ENCODE measurements at places on chromosomes 5 and 9.

- no peak for DNase-seq
These were observed 28.5 kb downstream of the KCNV2 start for GRCh38 chr9:2745560-2746380.

DNA sequence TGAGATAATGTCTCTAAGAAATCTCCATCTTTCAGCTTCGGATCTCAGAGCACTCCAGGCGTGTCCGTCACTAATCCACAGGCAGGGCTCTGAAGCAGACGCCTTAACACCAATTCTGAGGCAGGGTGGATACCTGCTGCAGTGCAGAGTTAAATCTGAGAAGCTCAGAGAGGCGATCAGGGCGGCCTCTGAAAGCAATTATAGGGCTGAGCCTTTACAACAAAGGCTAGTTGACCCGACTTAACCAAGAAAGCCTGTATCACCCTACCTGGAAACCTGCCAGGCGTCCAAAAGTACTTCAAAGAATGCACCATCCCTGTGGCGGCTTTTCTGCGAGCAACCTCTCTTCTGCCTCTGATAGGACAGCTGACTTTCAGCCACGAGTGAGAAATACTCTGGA lies 134.8 kb upstream of the MSX2 start:
- no peak for DNase-seq

DNA sequence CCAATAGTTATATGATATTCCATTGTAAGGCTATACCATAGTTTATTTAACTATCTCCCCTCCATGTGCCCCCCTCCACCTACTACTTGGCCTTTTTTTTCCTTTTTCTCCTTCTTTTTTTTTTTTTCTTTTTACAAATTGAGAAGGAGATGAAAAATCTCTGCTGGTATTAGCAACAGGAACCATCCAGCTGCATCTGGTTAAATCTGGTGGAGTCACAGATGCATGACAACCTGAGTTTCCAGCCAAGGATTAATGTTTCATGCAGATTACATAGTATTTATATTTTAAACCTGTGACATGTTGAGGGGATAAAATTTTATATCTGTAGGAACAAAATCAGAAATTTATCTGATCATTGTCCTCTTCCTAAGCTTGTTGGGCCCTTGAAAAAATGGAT lies 128.5 kb upstream of the IQGAP2 start:
- DNase-seq = no peak

DNA sequence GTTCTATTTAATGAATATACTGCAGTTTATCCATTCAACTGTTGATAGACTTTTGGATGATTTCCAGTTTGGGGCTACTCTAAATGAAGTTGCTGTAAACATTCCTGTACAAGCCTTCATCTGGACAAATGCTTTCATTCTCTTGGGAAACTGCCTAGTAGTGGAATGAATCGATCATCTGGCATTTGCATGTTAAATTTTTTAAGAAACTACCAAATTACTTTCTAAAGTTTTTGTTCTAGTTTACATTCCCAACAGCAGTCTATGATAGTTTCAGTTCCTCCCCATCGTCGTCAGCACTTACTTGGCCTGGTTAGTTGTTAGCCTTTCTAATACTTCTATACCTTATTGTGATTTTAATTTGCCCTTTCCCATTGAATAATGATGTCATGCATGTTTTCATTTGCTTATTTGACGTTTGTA lies 306.3 kb downstream of the FER start:
- DNase-seq = peak; percentile 92

- DNase-seq = no peak
These were observed 125.6 kb upstream of the SPRY4 start for GRCh38 chr5:142450419-142450818.

DNA sequence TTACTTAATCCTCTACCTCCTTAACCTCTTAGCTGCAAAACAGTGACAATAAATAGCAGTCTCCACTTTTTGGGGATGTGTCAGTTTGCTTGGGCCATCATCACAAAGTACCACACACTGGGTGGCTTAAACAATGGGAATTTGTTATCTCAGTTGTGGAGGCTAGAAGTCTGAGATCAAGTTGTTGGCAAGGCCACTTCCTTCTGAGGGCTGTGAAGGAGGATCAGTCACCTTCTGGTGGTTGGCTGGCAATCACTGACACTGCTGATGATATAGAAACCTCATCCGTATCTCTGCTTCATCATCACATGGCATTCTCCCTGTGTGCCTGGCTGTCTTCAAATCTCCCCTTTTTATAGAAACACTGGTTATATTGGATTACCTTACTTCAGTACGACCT lies 187.1 kb upstream of the TBC1D2 start:
- DNase-seq = peak; percentile 36

DNA sequence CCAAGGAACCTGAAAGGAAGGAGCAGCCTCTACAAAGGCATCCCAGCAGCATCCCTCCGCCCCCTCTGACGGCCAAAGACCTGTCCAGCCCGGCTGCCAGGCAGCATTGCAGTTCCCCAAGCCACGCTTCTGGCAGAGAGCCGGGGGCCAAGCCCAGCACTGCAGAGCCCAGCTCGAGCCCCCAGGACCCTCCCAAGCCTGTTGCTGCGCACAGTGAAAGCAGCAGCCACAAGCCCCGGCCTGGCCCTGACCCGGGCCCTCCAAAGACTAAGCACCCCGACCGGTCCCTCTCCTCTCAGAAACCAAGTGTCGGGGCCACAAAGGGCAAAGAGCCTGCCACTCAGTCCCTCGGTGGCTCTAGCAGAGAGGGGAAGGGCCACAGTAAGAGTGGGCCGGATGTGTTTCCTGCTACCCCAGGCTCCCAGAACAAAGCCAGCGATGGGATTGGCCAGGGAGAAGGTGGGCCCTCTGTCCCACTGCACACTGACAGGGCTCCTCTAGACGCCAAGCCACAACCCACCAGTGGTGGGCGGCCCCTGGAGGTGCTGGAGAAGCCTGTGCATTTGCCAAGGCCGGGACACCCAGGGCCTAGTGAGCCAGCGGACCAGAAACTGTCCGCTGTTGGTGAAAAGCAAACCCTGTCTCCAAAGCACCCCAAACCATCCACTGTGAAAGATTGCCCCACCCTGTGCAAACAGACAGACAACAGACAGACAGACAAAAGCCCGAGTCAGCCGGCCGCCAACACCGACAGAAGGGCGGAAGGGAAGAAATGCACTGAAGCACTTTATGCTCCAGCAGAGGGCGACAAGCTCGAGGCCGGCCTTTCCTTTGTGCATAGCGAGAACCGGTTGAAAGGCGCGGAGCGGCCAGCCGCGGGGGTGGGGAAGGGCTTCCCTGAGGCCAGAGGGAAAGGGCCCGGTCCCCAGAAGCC lies 30.8 kb downstream of the CD180 start:
- peak; percentile 61 for DNase-seq

DNA sequence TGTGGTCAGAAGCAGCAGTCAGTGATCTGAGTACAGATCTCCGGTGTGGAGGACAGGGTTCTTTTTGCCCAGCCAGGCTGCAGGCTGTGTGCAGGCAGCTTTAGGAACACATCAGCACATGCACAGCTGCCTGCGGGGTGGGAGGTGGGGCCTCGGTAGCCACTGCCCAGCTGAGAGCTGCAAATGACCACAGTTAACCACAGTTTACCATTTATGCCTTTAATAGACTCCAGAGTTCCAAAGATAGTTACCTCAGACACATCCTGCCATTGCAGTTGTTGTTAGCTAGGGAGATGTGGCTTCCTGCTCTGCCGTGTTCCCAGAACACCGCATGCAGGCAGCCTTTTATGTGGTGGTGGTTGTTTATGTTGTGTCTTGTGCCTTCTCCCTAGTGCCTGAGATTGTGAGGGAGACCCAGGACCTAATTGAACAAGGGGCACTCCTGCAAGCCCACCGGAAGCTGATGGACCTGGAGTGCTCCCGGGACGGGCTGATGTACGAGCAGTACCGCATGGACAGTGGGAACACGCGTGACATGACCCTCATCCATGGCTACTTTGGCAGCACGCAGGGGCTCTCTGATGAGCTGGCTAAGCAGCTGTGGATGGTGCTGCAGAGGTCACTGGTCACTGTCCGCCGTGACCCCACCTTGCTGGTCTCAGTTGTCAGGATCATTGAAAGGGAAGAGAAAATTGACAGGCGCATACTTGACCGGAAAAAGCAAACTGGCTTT lies 10.2 kb downstream of the EXOC3 start:
- DNase-seq = no peak

- no peak for DNase-seq
These were observed 15.7 kb upstream of the FNIP1 start for GRCh38 chr5:131812371-131813160.

GRCh38 chr5:119063579-119064379 lies 7.1 kb upstream of the DMXL1 start:
- peak; percentile 41 for DNase-seq

- DNase-seq = no peak
These were observed 15.6 kb upstream of the ARAP3 start for GRCh38 chr5:141697586-141697985.

DNA sequence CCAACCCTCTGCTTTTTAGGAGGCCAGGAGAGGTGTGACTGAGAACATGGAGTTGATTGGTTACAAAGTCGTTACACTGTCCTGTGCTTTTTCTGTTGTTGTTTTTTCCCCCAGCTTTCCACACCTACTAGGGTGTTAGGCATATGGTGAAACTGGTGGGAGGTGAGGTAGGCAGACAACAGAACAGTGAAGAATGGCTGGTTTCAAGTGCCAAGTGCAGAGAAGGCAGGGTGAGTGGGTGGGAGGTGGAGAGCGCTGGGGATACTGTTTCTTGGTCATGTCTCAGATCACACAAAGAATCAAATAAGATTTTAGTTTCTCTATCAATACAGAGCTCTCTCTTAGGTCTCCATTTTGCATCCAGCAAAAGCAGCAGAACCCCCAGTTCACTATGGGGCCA lies 2.2 kb upstream of the SPTAN1 start:
- DNase-seq = no peak

DNA sequence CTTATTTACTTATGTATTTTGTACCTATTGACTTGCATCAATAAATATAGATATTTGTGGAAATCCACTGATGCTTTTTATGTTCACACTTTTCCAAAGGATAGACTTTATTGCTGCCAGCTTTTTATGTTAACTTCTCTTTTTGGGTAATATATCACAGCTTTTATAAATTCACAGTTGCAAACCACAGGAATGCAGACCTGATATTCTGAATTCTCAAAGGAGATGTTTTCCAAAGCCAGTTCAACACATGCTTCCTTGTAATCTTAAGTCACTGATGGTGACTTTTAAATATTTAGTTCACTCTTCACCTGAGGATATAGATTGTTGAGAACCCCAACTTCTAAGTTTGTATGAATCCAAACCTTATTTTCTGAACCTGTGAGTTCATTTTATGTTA lies 223.4 kb upstream of the PRR16 start:
- peak; percentile 13 for DNase-seq

- DNase-seq = no peak
These were observed 387.3 kb downstream of the YTHDC2 start for GRCh38 chr5:113900816-113901215.

DNA sequence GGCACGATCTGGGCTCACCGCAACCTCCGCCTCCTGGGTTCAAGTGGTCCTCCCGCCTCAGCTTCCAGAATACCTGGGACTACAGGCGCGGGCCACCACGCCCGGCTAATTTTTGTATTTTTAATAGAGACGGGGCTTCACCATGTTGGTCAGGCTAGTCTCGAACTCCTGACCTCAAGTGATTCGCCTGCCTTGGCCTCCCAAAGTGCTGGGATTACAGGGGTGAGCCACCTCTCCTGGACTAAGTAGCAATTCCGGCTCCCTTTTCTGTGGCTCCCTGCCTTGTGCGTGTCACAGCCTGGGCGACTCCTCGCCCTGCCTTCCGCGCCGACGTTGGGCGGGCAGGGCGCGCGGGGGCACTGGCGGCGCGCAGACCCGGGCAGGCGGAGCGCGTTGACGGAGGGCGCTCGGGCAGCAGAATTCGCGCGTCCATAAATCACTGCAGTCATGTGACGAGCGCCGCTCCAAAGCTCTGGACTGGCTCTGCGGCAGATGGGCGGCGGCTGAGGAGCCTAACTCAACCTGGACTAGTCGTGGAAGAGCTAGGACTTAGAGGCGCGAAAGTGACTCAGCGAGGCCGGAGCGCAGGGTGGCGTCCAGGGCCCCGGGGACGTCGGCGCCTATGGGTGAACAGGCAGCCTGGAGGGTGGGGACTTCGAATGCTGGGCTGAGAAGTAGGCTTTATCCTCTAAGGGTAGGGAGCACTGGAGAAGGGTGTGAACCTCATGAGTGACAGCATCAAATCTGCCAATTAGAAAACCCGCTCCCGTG lies 1.4 kb upstream of the CIZ1 start:
- DNase-seq = peak; percentile 60

DNA sequence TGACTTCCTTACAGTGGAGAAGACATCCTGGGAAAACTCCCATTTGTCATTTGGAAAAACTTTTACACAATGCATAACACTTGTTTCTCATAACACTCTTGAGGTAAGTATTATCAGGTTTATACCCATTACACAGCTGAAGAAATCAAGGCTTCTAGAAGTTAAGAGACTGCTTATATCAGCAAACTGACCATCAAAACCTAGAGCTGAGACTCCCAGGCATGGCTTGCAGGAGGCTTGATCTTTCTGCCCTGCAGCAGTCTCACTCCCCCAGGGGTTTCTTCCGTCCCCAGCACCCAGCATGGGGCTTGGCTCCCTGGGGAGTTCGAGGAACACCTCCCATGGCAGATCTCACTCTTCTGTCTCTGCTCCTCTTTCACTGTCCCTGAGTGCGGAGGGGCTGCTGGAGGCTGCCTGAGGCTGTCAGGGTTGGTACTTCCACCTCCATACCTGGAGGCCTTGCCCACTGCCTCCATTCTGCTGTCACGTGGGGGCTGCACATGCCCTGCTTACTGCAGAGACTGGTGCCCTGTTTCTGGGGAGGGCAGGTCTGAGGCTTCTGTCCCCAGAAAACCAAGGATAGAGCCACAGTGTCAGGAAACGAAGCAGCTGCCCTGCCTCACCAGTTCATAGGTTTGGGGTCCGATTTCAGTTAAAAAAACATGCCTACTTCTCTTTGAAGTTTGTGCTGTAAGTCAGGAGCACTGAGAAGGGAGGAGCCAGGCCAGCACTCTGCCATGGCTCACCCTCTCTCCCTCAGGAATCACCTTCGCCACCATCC lies 202.5 kb downstream of the PAX5 start:
- no peak for DNase-seq

DNA sequence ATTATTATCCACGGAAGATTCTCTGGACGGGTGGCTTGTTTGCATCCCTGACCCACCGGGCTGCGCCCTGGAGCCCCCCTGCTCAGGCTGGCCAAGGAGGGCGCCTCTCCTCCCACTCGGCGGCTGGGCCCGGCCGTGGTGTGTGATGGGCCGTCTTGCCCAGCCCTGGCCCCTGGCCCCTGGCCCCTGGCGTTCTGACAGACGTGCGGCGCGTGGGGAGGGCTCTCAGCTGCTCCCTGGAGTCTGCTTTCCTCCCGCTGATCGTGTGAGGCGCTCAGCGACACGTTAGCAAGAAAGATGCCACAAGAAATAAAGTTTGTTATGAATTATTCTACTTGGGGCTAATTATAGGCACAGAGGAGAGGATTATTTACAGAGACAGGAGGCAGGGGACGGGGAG lies 33.3 kb downstream of the UNC5A start:
- no peak for DNase-seq

GRCh38 chr5:179696603-179697002 lies 2.2 kb upstream of the CANX start:
- DNase-seq = no peak

GRCh38 chr9:99820685-99821395 lies 845 bp upstream of the NR4A3 start:
- DNase-seq = peak; percentile 89
